ENCODE measurements at places on chromosomes 5 and 9. TPM values are rescaled to one million over a fixed set of nuclear protein-coding genes. Genes with fewer than 3 reads are reported as not detected.

ESM1 gene
- not detected for total RNA-seq

ARAP3 gene
- total RNA-seq, result 4.0 TPM

IL7R gene
- 5.0 TPM for total RNA-seq

POMT1 gene
- total RNA-seq, result 16.4 TPM

SLC23A1 gene
- 35.5 TPM for total RNA-seq

NAIP gene
- 7.3 TPM for total RNA-seq

PCDHB7 gene
- total RNA-seq, result 0.09 TPM

PLCXD3 gene
- total RNA-seq, result 0.86 TPM

TMC1 gene
- 0.06 TPM for total RNA-seq

TTLL11 gene
- total RNA-seq, result 5.2 TPM

UBQLN1 gene
- total RNA-seq, result 86.3 TPM

OR1B1 gene
- not detected for total RNA-seq

HAVCR2 gene
- 3.0 TPM for total RNA-seq

BTNL3 gene
- not detected for total RNA-seq

AGTPBP1 gene
- 5.3 TPM for total RNA-seq

QRFP gene
- not detected for total RNA-seq

PTPN3 gene
- total RNA-seq, result 15.0 TPM

IL13 gene
- total RNA-seq, result 0.26 TPM

AQP7 gene
- total RNA-seq, result 15.0 TPM

CTNNAL1 gene
- 19.0 TPM for total RNA-seq

UNC5A gene
- total RNA-seq, result not detected

LCN1 gene
- total RNA-seq, result not detected

ADAMTSL2 gene
- total RNA-seq, result 9.7 TPM

DBH gene
- 2.0 TPM for total RNA-seq

IL12B gene
- not detected for total RNA-seq

FRMD3 gene
- total RNA-seq, result 0.37 TPM

PTGES gene
- total RNA-seq, result not detected

ZNF189 gene
- 8.4 TPM for total RNA-seq

PTPRD gene
- total RNA-seq, result 5.4 TPM

CYSRT1 gene
- 0.20 TPM for total RNA-seq

TAF11L5 gene
- total RNA-seq, result not detected

Data from right lobe of liver (tissue), 6 donors.